Right ventricle myocardium inferior (tissue), 1 donor: ENCODE measurements at places on chromosomes 16 and 17.

DNA sequence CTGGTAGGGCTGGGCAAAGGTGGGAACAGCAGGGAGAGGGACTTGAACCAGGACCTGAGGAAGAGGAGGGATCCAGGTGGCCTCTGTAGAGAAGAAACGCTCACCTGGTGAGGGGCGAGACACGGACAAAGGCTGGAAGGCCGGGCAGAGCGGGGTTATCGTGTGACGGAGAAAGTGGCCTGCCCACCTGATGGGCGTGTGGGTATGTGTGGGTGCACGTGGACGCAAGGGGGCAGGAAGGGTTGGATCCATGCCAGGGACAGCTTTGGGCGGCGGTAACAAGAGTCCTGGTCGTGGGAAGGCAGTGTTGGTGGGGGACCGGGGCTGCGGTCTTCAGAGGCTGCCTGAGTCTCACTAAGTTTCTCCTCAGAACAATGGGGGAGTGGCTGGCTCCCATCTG, 104.1 kb upstream of the GSE1 start:
- no peak for DNase-seq

DNA sequence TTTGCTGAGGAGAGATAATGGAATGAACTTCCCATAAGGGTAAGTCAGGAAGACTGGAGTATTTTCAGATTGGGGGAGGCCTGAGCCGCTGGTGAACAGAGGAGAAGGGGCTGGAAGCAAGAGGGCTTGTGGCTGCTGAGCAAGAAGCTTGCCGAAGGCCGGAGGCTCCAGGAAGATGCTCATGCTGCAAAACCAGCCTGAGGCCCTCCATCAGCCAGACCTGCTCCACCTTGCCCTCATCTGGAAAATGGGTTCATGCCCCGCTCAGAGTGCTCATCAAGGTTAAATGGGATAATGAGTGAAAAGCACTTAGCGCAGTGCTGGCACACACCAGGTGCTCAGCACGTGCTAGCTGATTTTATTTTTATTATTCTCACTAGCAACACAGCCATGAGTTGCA, 5.5 kb upstream of the ASGR1 start:
- no peak for DNase-seq

DNA sequence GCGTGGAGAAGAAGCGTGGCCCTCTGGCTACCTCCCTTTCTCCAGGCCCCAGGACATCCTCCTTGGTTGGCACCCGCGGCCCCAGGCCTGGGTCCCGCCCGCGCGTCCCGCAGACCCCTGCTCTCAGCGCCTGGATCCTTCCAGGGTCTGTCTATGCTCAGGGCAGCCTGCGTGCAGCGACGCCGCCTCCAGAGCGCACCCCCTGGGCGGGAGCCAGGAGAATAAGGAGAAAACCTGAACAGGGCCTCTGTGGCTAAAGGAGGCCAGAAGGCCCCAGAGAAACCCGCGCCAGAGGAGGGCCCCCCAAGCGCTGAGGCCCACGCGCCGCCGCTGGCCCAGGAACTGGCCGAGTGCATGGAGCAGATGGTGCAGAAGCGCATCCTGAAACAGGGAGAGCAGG, 40.4 kb upstream of the DNAJA2 start:
- no peak for DNase-seq

- DNase-seq: no peak
These were observed 5.8 kb downstream of the ADCY7 start for GRCh38 chr16:50272111-50272571.

- DNase-seq: peak; percentile 80
These were observed 34.4 kb upstream of the PRKCB start for GRCh38 chr16:23801378-23801777.

DNA sequence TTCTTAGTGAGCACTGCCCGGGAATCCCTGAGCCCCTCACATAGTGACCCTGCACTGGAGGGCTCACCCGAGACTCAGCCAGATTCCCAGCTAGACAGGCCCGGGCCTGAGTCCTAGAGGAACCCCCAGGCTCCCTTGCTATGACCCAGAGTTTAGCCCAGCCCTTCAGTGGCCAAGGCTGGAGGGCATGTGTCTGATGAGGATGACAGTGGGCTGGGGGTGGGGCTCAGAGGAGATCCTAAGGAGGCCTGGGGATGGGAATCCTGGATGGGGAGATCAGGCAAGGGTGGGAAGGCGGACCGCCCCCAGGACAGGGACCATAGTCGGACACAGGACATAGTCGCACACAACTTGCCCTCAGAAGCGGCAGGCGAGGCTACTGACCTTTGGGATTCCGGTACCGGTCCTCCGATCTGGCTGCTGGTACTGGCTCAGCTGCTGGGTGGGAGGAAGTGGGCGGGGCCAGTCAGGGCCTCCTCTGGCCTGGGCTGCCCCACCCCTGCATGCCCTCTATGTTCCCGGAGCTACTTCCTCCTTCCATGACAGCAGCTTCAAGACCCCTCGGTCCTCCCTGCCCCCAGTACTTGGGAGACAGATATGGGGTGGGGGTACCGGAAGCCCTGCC, 1.1 kb downstream of the CD79B start:
- DNase-seq: peak; percentile 87

DNA sequence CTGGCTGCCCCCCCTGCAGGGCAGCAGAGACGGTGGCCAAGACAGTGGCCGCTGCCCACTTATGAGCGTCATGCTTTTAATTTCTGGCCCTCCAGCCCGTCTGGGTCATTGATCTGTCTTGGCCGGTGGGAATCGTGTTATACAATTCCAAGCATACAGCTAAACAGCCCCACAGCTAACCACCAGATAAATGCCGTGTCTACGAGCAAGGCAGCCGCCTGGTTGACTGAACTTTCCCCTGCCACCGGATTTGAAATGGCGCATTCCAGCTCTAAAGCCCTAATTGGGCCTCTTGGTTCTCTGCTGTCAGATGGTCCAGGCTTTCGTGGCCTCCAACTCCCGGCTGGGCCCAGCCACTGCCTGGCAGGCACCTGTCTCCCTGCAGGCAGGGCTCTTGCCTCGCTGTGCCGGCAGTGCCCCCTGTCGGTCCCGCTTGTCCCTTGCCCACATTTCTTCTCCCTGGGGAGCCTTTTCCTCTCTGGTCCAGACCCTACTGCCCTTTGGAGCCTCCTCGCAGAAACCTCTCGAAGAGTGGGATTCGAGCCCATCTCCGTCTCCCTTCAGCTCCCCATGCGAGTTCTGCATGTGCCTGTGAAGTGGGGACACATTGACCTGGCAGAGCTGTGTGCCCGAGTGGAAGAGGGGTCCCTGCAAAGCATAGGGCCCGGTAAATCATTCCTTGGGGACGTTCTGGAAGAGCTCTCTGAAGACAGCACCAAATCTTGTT, 1.8 kb upstream of the RBFOX3 start:
- DNase-seq: no peak

- no peak for DNase-seq
These were observed 14.4 kb downstream of the SYCE1L start for GRCh38 chr16:77213542-77214106.

DNA sequence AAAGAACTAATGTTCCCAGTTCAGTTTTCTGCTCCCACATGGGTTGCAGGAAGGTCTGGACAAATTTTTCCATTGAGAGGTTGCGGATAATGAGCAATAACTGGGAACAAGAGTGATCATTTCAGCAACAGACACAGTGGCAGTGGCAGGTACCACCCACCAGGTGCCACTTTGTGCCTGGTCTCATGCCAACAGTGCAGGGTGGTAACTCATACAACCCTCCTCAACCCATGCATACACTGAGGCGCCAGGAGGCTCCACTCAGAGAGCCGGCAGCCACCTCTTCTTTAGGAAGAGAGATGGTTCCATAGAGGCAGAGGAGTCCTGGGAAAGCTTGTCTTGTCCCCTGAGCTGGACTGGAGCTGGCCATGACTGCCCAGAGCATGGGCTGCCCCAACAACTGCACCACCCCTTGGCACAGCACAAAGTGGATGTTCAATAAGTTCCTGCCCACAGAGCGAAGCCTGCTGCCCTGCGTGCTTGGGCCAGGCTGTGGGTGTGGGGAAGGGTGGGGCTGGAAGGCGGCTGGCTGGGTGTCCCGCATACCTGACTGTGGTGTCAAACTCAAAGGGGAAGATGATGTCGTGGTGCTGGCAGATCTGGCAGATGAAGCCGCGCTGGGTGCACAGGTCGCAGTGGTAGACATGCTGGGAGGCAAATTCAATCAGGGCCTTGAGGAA, 6.4 kb upstream of the ARHGAP27 start:
- no peak for DNase-seq

GRCh38 chr17:50627782-50628601, 6.7 kb upstream of the ABCC3 start:
- no peak for DNase-seq

- DNase-seq: no peak
These were observed 38.9 kb upstream of the CMIP start for GRCh38 chr16:81405702-81406113.
